Left renal cortex interstitium (tissue), 4 donors: ENCODE measurements at places on chromosomes 13 and 19. TPM values are rescaled to one million over a fixed set of nuclear protein-coding genes. Genes with fewer than 3 reads are reported as not detected.

The SERPINE3 gene
- 1.3 TPM for polyA plus RNA-seq

The ZNF329 gene
- polyA plus RNA-seq = 20.8 TPM

DNA sequence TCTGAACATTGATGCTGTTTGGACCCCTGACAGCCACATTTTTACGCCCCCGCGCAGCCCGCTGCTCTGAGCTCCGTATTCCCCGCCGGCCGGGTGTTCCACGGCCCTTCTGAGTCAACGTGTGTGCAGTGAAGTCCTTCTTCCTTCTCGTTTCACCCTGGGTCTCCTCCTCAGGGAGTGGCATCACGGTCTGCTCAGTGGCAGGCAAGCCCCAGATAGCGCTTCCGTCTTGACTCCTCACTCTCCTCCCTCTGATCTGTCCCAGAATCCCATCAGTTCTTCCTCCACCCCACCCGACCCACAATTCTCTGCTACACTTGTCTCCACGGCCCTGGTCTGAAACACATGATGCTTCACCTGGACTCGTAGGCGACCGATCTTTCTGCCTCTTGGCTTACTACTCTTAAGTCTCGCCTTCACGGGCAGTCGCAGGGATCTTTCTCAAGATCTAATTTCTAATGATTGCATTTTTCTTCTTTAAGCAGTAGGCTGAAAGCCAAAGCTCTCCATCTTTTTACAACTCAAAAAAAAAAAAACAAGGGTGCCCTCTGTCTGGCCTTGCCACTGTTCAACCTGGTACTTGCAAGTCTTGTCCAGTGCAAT is 33.9 kb downstream of the CCNE1 start:
- DNase-seq = no peak

GRCh38 chr19:47309608-47310007 is at the start of gene C5AR1:
C5AR1 (plus strand) TSS chr19:47309861; CDS start chr19:47309896, 35 bp downstream.
- no peak for DNase-seq

GRCh38 chr13:94061301-94061700 is 418.2 kb downstream of the DCT start:
- no peak for DNase-seq

The ZNF724 gene
- polyA plus RNA-seq = 4.0 TPM

- no peak for DNase-seq
Measured at GRCh38 chr19:35095667-35096368, 19.8 kb upstream of the FXYD3 start.

- no peak for DNase-seq
Measured at GRCh38 chr13:73220966-73221720, 162.3 kb downstream of the KLF5 start.

The PIH1D1 gene
- 89.6 TPM for polyA plus RNA-seq

GRCh38 chr19:7263521-7263920 is 30.7 kb downstream of the INSR start:
- no peak for DNase-seq

The NCR1 gene
- polyA plus RNA-seq = 0.21 TPM

The ZNF573 gene
- 12.9 TPM for polyA plus RNA-seq

DNA sequence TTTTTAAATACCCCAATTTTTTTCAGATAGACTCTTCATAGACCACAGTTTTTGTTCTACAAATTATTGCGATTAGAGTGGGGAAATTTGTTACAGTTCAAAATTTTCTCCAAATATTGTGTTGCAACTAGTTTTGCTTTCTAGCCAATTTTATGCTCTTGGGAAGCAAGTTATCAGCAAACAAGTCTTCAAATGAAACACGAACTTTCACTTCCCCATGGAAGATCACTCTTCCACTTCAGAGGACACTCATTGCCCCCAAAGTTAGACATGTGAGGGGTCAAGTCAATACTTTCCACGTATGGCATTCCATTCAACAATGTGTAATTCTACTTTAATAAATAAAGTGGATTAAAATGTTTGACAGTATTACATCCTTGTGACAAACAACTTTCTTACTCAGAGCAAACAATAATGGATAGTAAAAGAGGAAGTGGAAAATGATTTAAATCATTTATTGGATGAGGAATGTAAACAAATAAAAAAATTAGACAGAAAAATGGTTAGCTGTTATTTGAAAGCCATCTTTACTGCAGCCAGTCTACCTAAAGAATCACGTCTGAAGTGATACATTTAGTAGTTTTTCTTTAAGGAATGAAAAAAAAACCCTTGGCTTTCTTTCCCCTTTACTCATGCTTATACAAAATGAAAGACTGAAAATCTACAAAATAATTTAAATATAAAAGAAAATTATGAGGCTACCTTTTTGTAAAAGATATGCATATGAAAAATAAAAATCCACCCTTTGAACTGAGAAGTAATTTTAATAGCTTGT is 41.2 kb upstream of the TNFSF11 start:
- no peak for DNase-seq

The HIPK4 gene
- 0.06 TPM for polyA plus RNA-seq

DNA sequence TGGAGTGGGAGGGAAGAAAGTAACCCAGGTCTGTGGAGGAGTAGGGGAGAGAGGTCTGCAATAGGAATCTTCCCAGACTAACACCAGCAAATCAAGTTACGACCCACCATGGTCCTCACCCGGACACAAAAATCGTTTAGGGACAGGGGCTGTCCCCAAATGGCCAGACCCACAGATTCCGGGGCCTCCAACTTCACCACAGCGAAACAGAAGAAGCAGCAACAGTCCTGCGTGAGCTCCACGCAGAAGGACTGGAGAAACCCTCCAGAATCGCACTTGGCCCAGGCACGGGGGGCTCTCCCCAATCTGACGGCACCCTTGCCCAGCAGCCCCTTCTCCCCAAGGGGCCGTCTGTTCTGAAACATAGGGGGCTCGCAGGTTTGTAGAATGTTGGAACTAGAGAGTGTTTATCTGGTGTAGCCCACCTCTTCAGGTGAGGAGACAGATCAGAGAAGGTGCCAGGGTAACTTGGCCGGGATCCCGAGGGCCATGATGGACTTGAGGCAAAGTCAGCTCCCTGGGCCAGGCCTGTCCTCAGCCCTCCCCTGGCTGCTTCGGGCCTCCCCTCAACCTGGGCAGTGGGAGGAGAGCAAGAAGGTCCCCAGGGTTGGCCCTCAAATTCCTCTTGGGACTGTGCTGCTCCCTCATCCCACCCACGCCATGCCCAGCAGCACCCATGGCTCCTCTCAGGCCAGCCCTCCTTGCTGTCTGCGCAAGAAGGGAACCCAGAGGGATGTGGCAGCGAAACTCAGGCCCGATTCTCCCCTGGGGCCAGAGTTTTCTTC is 82.5 kb upstream of the GPR183 start:
- no peak for DNase-seq

DNA sequence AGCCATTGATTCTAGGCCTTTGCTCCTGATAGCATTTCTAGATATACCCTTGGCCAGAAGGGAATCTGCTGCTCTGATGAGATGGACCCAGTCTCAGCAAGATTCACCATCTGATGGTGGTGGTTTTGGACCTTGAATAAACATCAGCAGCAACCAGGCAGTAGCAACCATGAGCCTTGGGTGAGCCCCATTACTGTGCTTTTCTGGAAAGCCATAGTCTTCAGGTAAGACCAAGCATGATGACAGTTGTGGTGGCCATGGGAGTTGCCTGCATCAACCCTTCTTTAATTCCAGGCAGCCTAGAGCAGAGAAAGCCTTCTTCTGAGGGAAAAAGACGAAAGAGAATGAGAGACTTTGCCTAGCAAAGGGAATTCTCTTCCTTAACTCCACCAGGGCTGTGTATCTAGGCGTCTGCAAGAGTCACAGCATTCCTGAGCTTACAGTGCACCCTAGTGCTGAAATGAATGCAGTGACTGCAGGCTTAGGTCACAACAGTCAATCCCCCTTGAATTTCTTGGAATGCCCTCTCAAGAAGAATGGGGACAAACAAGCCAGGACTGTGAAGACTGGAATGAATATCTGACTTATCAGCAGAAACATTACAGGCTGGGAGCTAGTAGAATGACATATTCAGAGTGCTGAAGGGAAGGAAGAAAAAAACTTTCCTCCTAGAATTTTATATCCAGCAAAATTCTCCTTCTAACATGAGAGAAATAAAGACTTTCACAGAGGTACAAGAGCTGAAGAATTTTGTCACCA is 942.4 kb upstream of the PCDH20 start:
- DNase-seq = no peak

DNA sequence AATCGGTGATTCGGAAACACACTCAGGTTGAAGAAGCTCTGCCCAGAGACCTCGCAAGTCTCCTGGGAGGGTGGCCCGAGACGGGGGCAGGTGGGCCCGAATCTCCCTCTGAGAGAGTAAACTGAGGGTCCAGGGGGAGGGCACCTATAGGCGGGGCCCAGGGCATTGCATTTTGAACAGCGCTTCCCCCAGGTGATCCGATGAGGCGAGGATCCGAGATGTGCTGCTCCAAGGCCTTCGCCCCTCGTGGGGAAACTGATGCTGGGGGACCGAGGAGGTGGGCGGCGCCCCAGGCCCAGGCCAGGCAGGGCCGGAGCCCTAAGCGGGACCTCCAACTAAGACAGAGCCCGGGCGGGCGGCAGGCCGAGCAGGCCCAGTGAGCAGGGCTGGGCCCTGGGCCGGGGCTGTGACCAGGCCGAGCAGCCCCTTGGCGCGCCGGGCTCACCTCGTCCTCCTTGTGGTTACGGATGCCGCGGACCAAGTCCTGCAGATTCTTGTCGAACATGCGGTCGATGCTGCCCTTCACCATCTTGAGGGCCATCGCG is 500 bp downstream of the AP3D1 start:
- DNase-seq = no peak

The KLHL26 gene
- 8.5 TPM for polyA plus RNA-seq

- DNase-seq = peak; percentile 41
Measured at GRCh38 chr13:47548294-47548840, 452.7 kb downstream of the SUCLA2 start.

- DNase-seq = no peak
Measured at GRCh38 chr19:50979758-50980157, 4.0 kb downstream of the KLK7 start.
